NCI-H1694 (cell line): ENCODE measurements at places on chromosomes 16 and 17.

DNA sequence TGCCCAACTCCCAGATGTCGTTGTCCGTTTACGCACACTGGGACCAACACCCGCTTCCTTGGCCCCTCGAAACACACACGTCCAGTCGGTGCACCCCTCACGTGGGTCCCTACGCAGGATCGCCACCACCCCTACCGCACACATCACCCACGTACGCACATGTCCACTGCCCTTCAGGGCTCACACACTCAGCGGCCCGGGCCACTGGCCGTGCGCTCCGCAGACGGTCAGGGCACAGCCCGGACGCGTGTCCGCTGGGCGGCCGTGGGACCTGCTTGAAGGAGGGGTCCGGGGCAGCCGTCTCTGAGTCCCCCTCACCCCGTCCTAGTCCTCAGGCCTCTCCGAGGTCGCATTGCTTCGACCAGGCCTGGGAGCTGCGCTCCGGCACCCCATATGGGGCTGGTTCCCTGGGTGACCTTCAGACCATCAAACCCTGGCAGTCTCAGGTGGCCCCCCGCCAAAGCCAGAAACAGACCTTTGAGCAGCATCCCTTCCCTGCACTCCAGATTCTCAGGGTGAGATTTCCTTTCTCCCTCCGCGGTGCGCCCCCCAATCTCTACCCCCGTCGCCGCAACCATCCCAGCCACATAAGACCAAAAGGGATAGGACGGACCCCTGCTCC lies 914 bp upstream of the GPRC5B start:
- no peak for DNase-seq

DNA sequence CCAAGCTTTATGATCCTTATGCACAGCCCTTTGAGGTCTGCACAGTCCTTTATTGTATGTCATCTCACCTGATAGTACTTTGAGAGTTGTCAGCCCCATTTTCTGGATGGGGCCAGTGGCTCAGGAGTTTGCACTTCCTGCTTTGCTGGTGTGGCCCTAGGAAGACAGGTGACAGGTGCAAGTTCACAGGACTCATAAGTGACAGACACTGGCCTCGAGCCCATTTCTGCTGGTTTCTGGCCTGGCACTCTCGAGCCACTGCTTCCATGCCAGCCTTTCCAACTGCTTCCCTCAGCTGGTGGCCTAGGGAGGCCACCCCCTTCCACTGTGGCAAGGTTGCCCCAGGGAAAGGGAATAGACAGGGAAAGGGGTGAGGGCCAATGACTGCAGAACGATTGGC lies 84.4 kb upstream of the CCL1 start:
- DNase-seq: no peak

- DNase-seq: no peak
Measured at GRCh38 chr17:37191219-37191618, 184.6 kb upstream of the C17orf78 start.

- no peak for DNase-seq
Measured at GRCh38 chr16:68286153-68287074, 22.1 kb downstream of the SLC7A6 start.

- no peak for DNase-seq
Measured at GRCh38 chr16:1188432-1189189, 35.7 kb downstream of the CACNA1H start.

DNA sequence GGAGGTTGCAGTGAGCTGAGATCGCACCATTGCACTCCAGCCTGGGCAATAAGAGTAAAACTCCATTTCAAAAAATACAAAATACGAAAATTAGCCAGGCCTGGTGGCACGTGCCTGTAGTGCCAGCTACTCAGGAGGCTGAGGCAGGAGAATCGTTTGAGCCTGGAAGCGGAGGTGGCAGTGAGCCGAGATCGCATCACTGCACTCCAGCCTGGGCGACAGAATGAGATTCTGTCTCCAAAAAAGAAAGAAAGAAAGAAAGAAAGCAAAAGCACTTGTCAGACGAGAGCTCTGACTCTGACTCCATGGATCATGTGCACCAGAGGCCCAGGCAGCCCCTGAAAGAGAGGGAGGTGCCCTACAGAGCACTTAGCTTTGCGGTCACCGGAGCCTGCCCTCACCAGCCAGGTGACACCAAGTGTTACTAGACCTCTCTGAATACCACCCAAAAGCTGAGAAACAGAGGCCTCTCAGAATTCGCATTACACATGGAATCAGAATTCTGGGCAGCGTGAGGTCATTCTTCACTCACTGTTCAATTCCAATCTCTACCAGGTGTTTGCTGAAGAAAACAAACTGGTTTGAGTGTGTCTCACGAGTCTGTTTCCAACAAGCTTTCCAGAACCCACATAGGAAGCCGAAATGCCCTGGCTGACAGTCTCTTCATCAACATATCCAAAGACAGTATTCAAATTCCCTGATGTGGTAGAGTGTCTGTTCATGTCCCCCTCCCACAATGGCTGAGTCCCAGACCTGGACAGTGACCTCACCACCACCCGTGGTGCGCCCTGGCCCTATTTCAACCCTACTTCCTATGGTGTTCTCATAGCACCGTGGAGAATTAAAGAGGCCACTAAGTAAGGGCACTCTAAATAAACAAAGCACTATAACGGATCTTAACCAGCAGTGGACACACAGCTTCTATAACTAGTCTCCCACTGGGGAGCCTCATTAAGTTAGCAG lies 1.5 kb downstream of the FLCN start:
- DNase-seq: no peak

GRCh38 chr17:60406887-60407286 lies 15.0 kb upstream of the USP32 start:
- no peak for DNase-seq

DNA sequence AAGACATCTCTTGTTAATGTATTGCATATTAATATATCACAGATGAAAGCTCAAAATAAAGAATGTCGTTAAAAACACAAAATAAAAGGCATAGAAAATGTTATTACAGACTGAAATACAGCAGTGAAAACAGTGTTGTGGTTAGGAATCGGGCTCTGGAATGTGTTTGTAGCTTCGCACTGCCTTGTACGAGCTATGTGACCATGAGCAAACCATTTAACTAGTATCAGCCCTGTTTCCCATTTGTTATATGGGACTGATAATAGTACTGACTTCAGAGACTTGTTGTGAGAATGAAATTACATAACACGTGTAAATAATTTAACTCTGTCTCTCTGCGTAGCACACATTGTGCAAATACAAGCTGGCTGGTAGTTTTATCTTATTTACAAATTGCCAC lies 648 bp upstream of the RBFOX1 start:
- no peak for DNase-seq

- no peak for DNase-seq
Measured at GRCh38 chr17:28968231-28968913, 17.1 kb upstream of the PHF12 start.

GRCh38 chr16:30941600-30942425 lies 7.1 kb upstream of the ORAI3 start:
- DNase-seq: no peak

- DNase-seq: peak; percentile 10
Measured at GRCh38 chr17:28570716-28571360, 486 bp downstream of the PIGS start.

DNA sequence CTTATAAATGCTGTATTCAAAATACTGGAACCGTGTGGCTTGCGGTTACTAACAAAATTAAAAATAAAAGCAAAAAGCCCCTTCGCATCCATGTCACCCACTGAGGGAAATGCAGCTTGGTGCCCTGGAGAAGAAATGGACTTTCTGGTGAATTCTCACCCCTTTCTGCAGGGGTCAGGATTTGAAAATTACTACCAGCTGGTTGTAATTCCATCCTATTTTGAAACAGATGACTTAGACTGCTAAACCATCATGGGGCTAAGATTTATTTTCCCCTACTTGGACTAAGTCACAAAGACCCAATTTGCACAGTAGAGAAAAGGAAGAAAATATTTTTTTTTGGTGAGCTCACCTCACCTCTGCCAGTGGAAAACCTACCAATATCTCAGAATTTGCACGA lies 111.4 kb upstream of the MYOCD start:
- no peak for DNase-seq

DNA sequence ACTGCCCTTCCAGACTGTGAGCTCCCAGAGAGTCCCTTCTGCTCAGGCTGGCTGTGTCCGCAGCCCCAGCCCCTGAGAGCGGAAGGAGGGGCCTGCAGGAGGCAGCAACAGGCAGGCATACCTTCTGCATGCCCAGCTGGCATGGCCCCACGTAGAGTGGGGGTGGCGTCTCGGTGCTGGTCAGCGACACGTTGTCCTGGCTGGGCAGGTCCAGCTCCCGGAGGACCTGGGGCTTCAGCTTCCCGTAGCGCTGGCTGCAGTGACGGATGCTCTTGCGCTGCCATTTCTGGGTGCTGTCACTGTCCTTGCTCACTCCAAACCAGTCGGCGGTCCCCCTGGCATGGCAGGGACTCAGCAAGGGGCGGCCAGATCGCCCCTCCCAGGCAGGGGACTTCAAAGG lies 9.0 kb downstream of the RHBDF1 start:
- no peak for DNase-seq

DNA sequence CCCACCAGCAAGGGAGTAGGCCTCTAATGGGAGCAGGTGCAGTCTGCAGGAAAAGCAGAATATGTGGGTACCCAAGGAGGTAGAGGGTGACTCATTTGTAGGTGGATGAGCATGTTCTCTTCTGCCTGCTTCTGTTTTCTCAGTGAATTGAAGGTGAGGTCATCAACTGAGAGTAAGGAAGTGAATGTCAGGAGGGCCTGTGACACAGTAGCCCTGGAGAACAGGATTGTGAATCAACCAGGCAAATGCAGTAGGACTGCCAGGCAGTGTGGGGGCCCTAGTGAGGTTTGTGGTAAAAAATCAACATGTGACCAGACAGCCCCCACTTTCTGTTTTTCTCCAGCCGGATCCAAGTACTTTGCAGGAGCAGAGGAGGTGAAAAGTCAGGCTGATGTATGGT lies 150.5 kb upstream of the SOX9 start:
- DNase-seq: no peak

- DNase-seq: peak; percentile 69
Measured at GRCh38 chr17:68200689-68201417, 47.0 kb upstream of the AMZ2 start.

DNA sequence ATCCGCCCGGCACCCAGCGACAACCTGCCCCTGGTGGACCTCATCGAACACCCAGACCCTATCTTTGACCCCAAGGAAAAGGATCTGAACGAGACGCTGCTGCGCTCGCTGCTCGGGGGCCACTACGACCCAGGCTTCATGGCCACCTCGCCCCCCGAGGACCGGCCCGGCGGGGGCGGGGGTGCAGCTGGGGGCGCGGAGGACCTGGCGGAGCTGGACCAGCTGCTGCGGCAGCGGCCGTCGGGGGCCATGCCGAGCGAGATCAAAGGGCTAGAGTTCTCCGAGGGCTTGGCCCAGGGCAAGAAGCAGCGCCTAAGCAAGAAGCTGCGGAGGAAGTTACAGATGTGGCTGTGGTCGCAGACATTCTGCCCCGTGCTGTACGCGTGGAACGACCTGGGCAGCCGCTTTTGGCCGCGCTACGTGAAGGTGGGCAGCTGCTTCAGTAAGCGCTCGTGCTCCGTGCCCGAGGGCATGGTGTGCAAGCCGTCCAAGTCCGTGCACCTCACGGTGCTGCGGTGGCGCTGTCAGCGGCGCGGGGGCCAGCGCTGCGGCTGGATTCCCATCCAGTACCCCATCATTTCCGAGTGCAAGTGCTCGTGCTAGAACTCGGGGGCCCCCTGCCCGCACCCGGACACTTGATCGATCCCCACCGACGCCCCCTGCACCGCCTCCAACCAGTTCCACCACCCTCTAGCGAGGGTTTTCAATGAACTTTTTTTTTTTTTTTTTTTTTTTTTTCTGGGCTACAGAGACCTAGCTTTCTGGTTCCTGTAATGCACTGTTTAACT lies 1.0 kb downstream of the NOG start:
- DNase-seq: peak; percentile 20

DNA sequence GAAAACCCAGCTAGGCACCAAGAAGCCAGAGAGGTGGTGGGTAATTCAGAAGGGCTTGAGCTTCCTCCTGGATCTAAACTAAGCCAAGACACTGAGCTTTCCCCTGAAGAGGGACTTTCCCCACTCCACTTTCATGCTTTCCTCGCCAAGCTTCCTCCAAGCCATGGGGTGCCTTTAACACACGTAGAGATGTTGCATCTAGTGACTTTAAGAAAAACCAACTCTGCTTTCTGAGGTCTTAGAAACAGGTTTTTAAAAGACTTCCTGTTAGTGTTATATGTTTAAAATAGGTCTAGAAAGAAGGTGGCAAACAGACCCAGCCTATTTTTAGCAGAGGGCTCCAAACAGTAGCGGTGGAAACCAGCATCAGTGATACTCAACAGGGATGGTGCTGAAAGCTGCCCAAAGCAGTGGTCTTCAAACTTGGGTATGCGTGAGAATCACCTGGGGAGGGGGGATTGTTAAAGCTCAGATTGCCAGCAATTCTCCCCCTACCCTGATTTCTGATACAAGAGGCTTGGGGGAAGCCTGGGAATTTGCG lies 585.6 kb downstream of the CDH13 start:
- no peak for DNase-seq

DNA sequence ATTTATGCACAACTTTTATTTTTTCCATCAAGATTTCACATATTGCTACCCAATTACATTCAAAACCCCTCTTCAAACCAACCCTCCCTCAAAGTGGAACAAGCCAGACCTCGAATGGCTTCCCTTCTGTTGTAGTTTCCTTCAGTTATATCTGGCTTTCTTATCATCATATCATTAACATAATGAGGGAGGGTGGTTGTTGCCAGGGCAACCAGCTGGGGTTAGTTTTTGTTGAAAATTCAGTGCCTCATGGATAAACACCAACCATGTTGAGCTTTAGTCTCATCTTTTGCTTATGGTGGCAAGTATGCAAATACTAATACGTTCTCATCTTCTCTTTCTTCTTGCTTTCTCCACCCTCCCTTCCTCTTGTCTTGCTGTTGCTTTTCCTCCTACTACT lies 359.7 kb downstream of the CDH11 start:
- no peak for DNase-seq

- DNase-seq: no peak
Measured at GRCh38 chr16:30149250-30149930, 26.4 kb upstream of the MAPK3 start.

GRCh38 chr17:66341462-66341861 lies 39.0 kb downstream of the PRKCA start:
- DNase-seq: no peak

- no peak for DNase-seq
Measured at GRCh38 chr17:77358801-77359200, 218.0 kb downstream of the SEC14L1 start.

GRCh38 chr17:14304222-14304772 lies 3.4 kb downstream of the HS3ST3B1 start:
- no peak for DNase-seq

DNA sequence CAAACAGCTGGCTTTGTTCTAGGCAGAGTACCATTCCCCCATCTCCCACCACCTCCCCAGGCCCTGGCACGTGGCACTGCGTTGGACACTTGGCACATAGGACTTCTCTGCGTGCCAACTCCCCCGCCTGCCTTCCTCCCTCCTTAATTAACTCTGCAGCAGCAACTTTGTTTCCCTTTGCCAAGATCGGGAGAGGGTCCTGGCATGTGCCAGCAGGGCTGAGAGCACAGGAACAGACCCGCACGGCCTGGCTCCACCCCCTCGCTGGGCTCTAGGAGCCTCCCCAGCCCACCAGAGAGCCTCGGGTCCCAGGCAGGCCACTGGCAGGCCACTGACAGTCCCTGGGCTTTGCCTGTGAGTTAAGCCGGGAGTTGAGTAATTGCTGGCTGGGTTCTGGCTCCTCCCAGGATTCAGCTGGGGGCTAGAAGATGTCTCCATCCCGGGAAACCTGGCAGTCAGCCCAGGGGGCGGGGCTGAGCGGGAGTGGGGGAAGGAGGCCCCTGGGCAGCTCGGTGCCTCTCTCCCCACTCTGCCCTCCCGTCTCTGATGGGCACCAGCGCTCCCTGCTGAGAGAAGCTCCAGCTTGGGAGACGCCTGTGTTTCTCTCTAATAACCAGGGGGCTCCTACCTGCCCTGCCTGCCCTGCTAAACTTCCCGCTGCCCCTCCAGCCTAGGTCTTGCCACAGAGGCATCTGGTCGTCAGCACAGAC lies 224.0 kb upstream of the TNRC6C start:
- DNase-seq: peak; percentile 90
